ENCODE measurements at places on chromosomes 1 and 21.

DNA sequence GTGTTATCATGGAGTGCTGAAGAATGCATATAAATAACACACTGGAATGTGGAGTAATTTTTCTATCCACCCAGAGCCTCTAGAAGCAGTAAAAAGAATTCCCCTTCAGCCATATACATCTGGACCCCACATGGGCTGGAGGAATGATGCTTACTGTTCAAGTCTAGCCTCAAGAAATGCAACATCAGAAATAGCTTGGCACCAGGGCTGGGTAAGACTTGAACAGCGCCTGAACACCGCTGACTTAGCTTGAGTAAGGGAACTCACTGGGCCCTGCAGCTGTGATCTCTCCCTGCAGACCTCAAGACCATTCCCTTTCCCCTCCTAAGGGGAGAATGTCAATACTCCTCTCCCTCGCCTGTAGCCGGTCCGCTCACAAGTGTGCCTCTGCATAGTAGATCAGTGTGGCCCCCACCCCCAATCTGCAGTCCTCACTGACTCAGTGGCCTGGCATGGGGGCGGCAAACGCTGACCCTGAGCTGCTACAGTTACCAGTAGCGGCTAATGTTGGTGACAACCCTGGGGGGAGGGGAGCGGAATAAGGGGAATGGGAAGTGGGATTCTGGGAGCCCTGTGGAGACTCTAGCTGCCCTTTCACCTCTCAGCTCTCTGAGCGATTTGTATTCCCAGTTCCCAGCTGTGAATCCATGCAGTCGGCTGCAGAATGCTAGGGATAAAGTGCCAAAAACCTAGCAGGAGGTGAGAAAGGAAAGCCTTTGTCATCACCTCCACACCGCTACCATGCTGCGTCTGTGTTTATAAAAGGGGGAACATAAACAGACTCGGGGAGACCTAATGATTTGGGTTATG is 483.9 kb downstream of the DISC1 start:
- DNase-seq = no peak

DNA sequence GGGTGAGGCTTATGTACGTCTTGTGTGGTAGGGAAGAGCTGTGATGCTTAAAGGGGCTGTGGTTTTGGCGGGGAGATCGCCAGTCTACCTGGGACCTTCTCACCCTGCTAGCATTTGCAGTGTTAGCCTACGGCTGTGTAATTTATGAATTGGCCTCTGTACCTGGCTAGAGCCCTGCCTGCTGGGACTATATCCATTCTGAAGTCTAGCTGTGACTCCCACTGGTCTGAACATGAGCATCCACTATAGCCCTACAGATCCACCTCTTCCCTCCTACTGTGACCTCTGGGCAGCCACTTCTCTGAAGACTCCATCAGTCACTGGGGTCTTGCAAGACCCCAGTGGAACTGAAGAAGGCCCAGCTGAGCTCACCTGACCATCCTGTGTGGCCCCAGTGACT is 73.7 kb downstream of the MT1HL1 start:
- no peak for DNase-seq

GRCh38 chr1:231460614-231461013 is 38.5 kb upstream of the EGLN1 start:
- DNase-seq = peak; percentile 96

- DNase-seq = no peak
These were observed 91.4 kb downstream of the TAS1R2 start for GRCh38 chr1:18768086-18768485.

DNA sequence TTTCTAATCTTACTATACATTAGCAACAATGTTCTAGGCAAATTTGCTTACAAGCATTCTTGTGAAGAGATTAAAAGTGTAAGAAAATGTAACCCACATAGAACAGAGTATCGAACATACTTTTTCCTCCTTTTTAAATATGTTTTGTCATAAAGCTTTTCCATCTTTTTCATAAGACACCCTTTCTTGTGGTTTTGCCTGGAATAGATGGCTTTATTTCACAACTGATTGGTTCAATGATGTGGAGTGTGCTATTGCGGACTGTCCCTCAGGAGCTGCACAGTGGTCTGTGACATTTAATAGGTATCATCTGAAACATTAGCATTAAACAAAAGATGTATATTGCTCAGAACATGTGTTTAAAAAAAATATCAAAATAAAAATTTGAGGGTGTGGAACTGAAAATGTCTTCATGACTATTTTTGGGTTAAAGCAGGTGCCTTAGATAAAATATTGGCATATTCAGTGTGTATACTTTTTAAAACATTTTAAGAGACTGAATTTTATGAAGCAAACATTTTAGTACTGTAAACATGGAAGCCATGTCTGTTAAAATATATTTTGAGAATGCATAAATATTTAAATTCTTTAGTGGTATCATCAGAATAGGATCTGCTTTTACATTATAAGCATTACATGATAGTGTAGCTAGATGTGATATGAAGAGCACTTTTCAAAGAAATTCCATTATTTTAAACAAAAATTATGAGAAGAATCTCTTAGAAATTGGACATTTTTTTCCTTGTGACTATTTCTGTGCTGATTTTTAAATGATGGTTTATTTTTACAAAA is 48.3 kb upstream of the C1orf146 start:
- no peak for DNase-seq

DNA sequence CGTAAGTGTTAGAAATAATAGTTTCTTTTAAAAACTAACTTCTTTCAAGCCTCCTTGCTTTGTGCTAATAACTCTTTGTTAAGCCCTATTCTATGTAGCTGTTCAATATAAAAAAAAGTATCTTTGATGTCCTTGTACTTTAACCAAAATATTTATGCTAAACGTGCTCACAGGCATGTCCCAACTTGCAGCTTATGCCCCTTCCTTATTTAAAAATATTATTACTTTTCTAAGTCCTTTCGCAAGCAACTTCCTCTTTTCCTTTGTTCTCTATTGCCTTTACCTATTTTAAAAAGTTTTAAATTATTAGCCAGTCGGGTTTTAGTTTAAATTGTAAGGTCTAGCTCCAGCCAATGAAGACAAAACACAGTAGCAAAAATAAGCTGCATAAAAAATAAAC is 43.4 kb upstream of the NBPF3 start:
- DNase-seq = no peak

GRCh38 chr1:181504399-181504842 is 21.1 kb downstream of the CACNA1E start:
- DNase-seq = peak; percentile 38

GRCh38 chr1:96080925-96081324 is 640.7 kb upstream of the PTBP2 start:
- DNase-seq = no peak

- DNase-seq = peak; percentile 76
These were observed 110.4 kb downstream of the PDE9A start for GRCh38 chr21:42763581-42764442.

GRCh38 chr1:18955441-18956192 is 859 bp downstream of the IFFO2 start:
- peak; percentile 19 for DNase-seq

DNA sequence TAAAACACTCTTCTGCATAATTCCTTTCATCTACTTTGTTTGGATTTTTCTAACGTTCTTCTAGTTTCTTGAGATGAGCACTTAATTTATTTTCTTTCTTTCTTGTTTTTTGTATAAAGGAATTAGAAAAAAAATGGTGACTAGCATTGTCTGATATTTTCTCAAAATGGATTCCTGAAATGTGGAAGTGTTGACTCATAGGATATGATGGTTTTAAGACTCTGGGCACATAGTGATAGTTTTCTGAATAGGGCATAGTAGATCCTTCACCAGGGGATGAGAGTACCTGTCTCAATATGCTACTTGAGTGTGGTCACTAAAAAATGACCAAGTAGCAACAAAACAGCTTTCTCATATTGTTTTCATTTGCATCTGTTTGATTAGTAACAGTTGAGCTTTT is 100.9 kb downstream of the PEX14 start:
- no peak for DNase-seq

GRCh38 chr1:151991663-151992302 is 1.9 kb downstream of the S100A10 start:
- DNase-seq = no peak

GRCh38 chr1:30795026-30795425 is 37.5 kb upstream of the LAPTM5 start:
- DNase-seq = no peak

DNA sequence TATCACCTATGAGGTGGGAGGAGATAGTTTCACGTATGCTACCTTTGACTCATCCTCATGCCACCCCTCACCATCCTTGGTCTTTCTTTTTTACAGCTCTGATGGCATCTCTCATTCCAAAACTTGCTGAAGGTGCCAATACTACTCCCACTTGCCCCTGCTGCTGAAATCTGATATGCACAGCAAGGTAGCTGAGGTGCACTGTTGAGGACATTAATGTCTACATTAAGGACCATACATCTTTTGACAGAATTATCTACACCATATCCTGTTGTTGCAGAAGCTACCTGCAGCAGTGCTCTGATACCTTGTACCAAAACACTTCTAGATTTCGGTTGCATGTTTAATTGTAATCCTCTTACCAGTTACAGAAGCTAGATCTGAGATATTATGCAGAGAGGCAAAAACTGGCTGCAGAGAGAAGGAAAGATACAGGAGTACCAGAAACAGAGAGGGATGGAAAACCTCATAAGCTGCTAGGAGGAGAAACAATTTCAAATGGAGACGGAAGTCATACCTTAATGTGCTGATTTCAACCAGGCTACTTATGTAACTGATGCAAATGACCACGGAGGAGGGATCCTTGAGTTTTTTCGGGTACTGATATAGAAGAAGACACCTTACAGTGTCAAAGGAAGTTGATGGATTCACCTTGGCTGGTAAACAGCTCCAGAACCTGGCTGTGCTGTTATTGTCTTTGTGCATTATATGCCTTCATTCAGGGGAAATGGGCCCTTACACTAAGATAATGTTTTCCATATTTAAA is 19.3 kb upstream of the PTPRC start:
- no peak for DNase-seq

GRCh38 chr1:221994274-221994698 is 252.4 kb upstream of the DUSP10 start:
- peak; percentile 18 for DNase-seq

DNA sequence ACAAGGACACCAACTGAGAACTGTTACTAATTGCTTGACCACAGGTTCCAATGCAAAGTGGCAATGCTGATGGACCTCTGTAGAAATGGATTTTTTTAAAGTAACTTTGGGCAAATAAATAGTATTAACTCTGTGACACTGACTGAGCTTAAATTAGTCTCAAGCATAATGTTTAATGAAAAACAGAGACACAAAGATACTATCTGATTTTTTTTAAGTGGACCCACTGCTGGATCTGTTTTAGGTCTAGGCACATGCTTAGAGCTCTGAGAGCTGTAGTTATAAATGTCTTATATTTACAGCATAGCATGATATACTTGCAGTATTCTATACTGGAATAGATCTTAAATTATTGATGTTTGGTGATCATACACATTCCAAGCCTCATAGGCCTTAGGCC is 481.6 kb upstream of the LRRC7 start:
- no peak for DNase-seq

DNA sequence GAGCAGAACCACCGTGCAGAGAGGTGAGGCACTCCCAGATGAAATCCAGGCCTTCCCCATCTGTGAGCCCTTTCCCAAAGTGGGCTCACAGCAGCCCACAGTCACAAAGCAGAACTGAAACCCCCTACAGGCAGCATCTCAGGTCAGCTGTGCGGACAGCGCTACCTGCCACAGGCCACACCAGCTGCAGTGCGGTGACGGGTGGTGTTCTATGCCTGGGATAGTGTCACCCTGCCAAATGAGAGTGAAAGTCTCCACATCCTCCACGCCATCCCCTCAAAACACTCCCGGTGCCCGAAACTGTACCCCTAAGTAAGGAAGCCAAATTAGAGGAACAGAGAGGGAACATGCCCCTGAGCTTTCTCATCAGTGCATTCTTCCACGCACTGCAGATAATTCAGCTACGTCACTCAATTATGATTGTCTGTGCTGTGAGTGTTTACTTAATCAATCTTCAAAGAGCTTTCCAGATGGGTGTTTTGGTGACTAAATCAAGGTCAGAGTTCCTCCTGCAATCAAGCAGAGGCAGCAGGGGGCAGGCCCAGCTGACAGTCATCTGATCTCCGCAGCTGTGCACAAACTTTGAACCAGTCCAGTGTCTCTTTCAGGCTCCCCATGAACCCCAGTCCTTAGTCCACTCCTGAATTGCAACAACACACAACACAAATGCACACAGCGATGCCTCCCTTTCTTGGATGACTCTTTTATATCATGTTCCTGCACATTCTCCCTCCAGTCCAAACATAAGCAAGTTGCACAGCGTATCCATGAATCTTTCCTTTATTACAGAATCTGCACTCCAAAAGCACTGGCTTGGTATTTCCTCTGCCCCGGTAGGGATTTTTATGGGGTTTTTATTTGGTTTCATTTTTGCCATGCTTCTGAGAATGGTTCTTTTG is 150.0 kb downstream of the TOMM20 start:
- DNase-seq = peak; percentile 53

GRCh38 chr1:30550365-30551220 is 172.8 kb downstream of the MATN1 start:
- DNase-seq = no peak
